ENCODE measurements at places on chromosomes 3 and 15. TPM values are rescaled to one million over a fixed set of nuclear protein-coding genes. Genes with fewer than 3 reads are reported as not detected.

Gene GSK3B
- total RNA-seq, result 34.8 TPM

- ATAC-seq, result no peak
These were observed 5.3 kb upstream of the SPRED1 start for GRCh38 chr15:38247336-38247735.

Gene SAXO2
- 0.73 TPM for total RNA-seq

Gene CFAP91
- 7.8 TPM for total RNA-seq

DNA sequence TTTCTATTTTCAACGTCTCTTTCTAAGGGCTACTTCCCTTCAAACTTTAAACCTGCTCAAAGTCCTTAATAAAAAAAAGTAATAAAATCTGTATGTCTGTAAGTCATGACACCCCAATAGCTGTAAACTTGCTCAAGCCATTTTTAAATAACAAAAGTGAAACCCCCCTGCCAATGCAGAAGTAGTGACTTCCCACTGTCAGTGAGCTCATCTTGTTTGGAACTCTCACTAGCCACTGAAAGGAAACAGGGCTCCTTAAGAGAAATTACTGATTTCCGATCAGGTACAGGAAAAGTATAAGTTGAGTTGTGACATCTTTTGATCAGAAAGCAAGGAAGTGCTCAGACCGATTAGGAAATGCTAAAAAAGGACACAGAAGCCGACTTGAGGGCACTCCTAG lies 27.6 kb upstream of the GPR171 start:
- no peak for ATAC-seq

GRCh38 chr3:8635631-8636030 lies 9.0 kb downstream of the SSUH2 start:
- ATAC-seq, result no peak
